Stimulated activated CD4-positive, alpha-beta T cell treated with anti-CD3 and anti-CD28 coated beads, Interleukin-4, amount 100 ng/mL, for 24 hours (primary cell): ENCODE measurements at places on chromosomes 3 and 15.

DNA sequence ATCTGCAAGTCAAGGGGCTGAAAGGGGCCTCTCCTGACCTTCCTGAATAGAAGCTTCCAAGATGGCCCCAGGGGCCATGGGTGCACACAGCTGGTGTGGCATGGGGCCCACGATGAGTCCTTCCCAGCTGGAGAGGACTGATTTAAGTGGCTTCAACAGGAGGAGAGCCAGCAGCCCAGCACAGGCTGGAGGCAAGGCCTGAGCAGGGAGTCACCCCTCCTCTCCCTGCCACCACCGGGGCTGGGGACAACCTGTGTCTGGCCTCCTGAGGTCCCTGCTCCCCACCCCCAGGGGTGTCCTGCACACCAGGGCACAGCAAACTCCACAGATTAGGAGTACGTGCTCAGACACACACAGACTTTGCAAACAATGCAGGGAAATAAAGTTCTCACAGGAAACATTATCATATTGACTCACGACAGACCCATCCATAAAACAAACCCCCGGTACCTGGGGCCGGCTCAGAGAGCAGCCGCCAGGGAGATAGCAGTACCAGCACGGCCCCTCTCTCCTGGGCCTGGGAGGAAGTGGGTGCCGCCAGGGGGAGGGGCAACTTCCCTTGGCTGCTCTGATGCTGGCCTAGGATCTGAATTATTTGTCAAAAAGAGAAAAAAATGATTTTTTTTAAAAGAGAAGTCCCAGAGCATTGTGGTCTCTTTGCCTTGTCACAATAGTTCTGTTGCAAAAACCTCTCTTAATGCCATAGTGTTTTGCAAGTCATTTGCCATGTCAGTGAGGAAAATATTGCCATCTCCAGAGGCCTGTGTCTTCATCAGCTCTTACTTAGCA lies 21.9 kb upstream of the TSEN2 start:
- DNase-seq = no peak

DNA sequence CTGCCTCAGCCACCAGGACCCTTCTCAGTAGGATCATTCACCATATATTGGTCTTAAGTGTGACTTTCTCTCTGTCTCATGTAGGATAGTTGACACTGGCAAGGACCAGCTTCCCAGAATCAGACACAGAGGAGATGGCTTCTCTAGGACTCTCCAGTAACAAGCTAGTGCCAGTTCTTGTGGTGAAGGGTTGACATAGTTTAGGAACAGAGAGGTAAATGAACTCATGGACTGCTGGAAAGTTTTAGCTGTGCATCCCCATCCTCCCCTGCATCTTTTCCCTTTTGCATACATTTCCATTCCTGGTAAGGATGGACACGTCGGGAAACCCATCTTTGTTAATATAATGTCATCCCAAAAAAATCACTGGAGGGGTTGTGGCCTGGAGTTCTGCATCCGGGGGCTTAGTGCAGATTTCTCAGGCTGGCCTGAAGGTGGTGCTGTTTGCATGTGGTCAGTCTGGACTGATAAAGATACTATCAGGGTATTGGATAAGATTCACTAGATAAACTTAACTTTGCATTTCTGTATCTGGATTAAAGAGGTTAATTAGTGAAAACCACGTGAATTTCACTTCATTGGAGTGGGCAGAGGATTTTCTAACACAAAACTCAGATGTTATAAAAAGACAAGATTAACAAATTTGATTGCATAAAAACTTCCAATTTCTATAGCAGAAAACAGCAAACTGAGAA lies 110.8 kb downstream of the TBC1D2B start:
- peak; percentile 65 for DNase-seq

DNA sequence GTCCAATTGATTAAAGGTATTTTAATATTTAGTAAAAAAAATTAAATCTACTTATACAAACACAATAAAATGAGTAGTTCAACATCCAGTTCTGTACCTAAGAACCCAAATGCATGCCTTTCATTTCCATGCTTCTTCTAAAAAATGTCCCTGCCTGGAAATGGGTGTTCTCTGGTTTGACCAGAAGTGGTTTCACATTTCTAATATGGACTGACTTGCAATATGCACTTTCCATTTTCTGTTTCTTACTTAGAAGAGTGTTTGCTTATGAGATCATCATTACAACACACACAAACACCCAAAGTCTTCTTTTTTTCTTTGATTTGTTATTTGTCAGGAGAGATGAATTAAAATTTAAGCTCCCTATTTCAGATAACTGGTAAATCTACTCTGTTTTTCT lies 879.6 kb downstream of the AGBL1 start:
- DNase-seq = no peak

GRCh38 chr15:43440721-43441281 lies 52.2 kb downstream of the TP53BP1 start:
- peak; percentile 47 for DNase-seq

GRCh38 chr3:50297896-50298725 lies 1.1 kb downstream of the HYAL3 start:
- no peak for DNase-seq

- no peak for DNase-seq
Measured at GRCh38 chr3:44117239-44117638, 124.4 kb upstream of the TOPAZ1 start.

- DNase-seq = no peak
Measured at GRCh38 chr3:179666030-179666429, 13.2 kb downstream of the USP13 start.
